AG20443 (cell line): ENCODE measurements at places on chromosomes 4 and X.

DNA sequence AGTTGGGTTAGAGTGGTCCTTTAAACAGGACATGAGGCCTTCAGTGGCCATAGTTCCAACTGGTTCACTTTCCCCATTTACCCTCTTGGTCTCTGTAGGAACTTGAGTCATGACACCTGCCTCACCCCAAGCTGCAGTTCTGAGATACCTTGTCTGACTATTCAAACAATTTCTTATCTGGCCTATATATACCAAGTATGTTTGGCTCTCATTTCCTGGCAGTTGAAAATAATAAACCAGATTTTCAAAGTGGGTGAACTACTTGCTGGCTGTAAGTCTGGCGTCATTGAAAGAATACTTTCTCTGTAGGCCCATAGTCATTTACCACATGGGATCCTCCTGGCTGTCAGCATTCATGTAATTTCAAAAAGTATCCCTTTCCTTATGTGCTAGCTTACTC, 228.8 kb downstream of the SHROOM3 start:
- no peak for DNase-seq

GRCh38 chr4:169024762-169025161, 14.7 kb upstream of the CBR4 start:
- DNase-seq: peak; percentile 68

GRCh38 chr4:2290974-2291704, 29.2 kb upstream of the MXD4 start:
- DNase-seq: no peak

DNA sequence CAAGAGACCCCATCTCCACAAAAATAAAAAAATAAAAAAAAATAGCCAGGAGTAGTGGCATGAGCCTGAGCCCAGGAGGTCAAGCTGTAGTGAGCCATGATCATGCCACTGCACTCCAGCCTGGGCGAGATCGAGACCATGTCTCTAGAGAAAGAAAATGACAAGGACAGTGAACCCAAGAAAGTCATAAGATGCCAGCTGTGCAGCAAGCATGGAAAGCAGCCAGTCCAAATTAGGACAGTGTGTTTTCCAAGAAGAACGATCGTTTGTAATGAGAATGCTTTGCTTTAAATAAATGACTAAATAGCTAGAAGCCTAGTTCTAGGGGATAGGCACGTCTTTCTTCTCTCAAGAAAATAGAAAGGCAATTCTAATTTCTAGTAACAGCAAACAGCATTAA, 58.4 kb upstream of the MSANTD1 start:
- DNase-seq: no peak

DNA sequence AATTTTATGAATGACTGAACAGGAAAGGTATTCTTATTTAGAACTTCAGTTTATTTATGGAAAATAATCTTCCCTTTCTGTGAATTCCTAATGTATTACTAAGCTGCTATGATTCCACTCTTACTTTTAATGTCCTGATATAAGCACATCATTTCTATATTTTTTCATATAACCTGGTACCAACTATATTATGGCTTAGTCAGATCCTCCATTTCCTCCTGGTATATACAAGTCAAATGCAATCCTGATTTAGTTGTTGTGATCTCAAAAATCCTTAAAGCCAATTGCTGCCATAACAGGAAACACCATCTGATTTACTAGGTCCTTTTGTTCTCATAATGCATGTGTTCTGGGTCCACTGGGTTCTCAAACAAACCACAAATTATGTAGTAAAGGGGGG, 26.8 kb downstream of the TRMT2B start:
- DNase-seq: no peak

DNA sequence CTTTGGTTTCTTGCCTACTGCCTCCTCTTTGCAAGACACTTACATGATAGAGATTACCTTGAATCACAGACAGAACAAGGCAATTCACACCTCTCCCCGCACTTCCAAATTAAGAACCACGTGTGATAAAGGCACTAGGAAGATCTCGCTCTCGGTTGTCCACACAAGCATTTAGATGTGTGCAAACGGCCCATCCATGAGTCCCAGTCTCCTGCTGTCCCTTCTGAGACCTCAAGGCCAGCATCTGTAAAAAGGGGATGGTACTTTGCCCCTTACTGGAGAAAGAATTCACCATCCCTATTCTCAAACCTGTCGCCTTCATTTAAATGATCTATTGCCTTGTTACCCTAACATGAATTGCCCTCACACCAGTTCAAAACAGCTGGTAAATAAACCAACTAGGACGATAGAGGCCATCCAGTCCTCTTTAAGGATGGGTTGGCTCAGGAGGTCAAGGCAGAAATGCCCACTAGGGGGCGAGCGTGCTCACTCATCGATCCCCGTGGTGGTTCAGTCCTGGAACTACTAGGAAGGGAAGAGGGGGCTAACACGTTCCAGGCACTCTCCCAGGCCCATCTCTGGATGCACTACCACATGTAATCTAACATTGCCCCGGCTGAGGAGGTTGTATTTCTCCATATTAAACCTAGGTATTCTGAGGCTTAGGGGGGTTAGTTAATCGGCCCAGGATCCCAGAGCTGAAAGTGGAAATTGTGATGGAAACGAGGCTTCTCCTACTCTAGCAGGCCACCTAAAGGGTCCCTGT, 95.8 kb downstream of the DHX15 start:
- peak; percentile 86 for DNase-seq

DNA sequence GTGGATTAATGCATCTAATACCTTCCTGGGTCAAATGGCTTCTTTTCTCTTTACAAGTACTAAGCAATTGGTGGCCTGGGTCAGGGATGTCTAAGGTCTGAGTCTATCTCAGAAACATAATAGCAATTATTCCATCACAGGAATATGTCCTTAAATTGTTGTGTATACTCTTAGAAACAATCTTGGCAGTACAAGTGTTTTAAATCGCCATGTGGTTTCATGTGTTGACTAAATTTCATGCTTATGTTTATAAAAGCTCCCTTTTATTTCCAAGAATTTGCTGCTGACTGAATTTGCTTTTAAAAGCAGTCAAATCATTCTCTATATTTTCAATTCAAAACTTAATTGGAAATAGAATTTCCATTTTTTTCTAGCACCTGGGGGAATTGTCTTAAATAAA, 125.3 kb upstream of the PACRGL start:
- DNase-seq: no peak

GRCh38 chr4:113738251-113738650, 23.3 kb downstream of the CAMK2D start:
- no peak for DNase-seq

DNA sequence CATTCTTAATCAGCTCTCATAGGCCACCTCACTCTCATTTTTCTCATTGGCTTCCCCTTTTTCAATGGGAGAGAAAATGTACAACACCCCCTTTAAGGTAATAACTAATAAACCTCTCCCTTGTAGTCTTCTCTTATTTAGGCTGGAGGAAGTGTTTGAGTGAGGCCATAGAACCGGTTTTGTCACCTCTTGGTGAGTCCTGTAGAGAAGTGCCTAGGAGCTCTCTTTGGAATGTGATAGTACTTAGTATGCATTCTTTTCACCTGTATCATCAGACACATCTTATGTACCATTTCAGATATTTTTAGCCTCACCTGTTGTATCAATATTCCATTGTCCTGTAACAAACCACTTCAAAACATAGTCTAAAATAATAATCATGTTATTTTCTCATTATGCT, 3.5 kb upstream of the TAB3 start:
- no peak for DNase-seq

- peak; percentile 68 for DNase-seq
These were observed 243.1 kb downstream of the ANK2 start for GRCh38 chr4:113292371-113293042.

DNA sequence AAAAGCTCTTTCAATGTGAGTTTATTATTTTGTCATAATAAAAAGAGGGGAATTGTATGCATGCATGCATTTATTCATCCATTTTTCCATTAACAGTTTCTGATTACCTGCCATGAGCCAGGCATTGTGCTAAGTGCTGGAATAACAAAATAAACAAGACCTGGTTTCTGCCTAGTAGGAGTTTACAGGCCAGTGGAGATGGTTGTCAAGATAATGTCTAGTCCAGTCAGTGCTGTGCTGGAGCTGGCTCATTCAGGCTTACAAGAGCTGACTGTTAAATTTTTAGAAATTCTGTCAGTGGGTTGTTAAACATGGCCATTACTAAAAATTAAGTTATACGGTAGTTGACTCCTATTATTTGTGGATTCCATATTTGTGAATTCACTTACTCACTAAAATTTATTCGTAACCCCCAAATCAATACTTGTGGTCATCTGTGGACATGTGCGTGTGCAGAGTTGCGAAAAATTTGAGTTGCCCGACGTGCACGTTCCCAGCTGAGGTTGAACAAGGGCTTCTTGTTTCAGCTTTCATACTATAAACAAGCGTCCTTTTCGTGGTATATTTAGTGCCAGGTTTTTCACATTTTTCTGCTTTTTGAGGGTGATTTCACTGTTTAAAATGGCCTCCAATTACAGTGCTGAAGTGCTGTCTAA, 172.3 kb upstream of the RPS6KA3 start:
- no peak for DNase-seq

GRCh38 chr4:61933527-61933926, 733.4 kb downstream of the ADGRL3 start:
- DNase-seq: no peak

DNA sequence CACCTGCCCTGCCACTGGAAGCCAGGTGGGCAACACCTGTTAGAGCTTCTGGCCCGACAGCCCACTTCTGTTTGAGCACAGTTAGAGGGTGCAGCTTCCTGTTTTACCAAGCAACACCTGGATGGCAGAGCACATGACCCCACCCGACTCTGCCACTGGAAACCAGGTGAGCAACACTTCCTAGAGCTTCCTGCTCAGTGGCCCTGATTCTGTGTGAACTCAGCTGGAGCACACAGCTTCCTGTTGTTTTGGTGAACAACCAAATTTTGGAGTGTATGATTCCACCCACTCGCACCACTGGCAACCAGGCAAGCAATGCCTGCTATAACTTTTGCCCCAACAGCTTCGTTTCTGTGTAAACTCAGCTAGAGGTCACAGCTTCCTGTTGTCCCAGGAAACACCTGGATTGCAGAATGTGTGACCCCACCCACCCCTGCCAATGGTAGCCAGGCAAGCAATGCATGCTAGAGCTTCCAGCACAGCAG, 163.8 kb upstream of the KLF8 start:
- no peak for DNase-seq

DNA sequence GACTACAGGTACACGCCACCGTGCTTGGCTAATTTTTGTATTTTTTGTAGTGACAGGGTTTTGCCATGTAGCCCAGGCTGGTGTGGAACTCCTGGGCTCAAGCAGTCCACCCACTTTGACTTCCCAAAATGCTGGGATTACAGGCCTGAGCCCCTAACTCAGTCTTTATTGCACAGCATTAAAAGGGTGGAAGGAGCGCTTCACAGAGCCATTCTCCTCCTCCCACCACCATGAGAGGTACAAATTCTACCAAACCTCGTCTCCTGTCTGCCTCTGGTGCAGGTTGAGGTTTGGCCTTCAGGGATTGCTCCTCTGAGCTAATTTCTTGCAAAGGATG, 52.3 kb downstream of the TLR10 start:
- DNase-seq: no peak

DNA sequence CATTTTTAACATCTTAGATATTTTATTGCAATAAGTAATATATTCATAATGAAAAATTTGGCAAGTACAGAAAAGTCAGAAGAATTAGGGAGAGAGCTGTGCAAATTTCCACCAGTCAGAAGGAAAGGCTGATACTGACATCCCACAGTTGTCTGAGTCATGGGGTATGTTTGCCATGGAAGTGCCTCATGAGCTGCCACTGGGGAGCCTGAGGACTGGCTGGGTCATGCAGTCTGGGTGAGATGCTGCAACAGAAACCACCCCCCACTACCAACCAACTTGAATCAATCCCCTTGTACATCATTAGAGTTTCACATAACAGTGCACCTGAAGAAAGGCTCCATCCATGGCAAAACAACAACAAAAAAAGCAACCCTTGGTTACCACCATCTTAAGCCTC, 45.2 kb upstream of the ENPP6 start:
- peak; percentile 49 for DNase-seq

DNA sequence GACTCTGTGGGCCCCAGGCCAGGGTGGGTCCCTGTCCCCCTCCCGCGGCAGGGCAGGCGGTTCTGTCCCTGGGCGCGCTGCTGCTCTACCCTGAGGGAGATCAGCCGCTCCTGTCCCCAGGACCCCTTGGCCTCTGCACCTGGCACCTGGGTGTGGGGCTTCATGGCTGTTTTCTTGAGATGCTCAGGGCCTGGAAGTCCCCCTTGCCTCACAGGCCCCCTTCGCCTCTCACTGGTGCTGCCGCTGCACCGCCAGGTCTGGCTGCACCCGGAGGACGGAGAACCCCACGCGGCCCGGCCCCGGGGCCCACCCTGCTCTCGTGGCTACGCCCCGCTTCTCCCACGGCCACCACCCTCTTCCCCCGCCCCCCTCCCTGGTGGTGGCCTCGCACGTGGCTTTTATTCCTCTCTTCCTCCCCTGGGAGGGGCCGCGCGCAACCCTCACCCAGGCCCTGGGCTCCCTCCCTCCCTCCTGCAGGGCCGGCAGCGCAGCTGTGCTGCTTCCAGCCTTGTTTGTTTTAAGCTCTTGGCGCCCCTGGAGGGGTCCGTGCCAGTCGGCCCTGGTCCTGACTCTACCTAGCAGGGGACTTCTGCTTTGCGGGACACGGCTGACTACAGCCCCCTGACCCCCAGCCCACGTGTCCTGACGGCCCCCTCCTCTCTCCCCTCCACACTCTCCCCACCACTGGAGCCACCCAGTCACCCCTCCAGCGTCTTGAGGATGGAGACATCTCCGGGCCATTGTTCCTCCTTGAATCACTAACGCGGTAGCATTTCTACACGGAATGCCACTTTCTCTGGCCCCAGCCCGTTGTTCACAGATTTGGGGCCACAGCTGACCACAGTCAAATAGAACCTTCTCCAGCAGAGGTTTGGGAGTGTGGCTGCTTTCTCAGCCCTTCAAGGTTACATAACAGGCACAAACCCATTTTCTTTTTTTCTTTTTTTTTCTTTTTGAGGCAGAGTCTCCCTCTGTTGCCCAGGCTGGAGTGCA, 20.6 kb upstream of the CLDN24 start:
- peak; percentile 40 for DNase-seq

DNA sequence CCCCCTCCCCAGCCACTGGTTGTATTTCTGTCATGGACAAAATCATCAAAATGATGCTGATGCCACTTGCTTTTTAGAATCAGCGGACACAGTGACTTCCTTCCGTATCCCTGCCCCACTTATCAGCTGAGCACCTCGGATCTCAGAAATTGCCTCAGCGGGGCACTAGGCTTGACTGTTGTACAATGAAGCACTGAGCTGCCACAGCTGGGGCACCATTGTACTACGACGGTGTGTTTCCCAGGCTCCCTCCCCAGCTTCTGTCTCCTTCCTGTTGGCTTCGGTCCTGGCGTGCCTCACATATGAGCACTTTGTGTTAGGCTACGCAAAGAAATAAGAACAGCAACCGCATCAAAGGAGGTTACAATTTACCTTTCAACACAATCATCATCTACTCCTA, 82.4 kb downstream of the F11 start:
- DNase-seq: no peak

GRCh38 chr4:82851885-82852750, 38.8 kb downstream of the SEC31A start:
- peak; percentile 16 for DNase-seq

DNA sequence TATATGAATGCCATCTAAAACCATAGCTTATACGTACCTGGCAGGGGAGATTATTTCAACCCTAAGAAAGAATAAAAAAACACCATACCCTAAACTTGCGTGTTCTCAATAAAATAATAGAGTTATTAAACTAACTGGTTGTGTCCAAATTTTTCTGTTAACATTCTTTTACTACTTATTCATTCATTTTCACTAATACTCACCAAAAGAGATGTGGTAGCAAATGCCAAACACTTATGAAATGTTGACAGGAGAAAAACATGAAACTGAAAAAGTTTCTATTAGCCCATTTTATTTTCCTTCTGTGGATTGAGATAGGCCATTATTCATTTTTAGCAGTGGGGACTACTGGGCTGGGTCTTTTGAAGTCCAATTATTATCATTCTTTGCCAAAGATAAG, 102.0 kb downstream of the TSPAN5 start:
- peak; percentile 17 for DNase-seq
